ENCODE measurements at places on chromosomes 5 and 9. TPM values are rescaled to one million over a fixed set of nuclear protein-coding genes. Genes with fewer than 3 reads are reported as not detected.

- DNase-seq = no peak
Observed at GRCh38 chr5:172044631-172045314, 38.3 kb upstream of the FBXW11 start.

- peak; percentile 43 for DNase-seq
Observed at GRCh38 chr5:59798862-59799667, 94.5 kb downstream of the PDE4D start.

GRCh38 chr5:174897281-174897950 is 173.0 kb downstream of the MSX2 start:
- DNase-seq = no peak

DNA sequence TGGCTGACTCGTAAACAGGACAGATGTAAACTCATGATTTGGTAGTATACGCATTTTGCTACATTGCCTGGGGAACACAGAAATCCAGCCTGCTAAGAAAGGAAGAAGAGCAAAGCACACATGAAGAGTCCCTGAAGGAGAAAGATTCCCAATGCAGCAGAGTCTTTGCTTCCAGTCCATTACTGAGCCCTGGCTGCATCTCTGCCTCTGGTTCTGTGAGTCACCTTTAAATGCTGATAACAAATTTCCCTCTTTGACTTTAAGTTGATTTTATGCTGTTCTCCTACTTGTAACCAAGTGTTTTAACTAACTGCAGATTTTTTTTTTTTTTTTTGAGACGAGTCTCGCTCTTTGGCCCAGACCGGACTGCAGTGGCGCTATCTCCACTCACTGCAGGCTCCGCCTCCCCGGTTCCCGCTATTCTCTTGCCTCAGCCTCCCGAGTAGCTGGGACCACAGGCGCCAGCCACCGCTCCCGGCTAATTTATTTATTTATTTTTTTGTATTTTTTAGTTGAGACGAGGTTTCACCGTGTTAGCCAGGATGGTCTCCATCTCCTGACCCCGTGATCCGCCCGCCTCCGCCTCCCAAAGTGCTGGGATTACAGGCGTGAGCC is 8.5 kb upstream of the PRXL2C start:
- DNase-seq = no peak

GRCh38 chr5:107268241-107268640 is 402.5 kb downstream of the EFNA5 start:
- no peak for DNase-seq

DNA sequence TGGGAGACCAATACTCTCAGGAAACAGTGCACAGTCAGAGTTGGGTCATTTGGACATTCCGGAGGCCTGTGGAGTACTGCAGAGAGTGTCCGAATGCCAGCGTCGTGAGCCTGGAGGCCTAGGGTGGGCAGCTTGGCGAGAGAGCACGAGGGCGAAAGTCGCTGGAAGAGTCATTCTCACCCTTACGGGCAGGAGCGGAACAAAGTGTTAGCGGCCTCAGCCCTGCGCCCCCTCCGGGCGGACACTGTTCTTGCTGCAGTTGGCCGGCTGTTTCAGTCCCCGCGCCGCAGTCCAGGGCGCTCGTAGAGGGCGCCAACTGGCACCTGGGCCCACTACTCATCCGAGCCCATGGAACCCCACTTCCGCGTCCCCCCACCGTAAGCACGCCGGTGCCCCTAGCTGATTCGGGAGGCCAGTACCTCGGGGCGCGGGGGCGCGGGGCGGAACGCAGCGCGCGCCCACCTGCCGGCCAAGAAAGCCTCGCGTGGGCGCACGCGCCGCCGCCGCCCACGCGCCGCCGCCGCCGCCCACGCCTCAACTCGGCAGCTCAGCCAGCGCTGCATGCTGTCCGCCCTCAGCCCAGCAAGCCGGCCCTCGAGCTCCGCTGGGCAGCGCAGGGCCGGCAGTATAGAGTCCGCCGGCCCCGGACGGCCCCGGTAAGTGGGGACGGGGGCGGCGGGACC is 99.7 kb upstream of the CCL21 start:
- no peak for DNase-seq

DNA sequence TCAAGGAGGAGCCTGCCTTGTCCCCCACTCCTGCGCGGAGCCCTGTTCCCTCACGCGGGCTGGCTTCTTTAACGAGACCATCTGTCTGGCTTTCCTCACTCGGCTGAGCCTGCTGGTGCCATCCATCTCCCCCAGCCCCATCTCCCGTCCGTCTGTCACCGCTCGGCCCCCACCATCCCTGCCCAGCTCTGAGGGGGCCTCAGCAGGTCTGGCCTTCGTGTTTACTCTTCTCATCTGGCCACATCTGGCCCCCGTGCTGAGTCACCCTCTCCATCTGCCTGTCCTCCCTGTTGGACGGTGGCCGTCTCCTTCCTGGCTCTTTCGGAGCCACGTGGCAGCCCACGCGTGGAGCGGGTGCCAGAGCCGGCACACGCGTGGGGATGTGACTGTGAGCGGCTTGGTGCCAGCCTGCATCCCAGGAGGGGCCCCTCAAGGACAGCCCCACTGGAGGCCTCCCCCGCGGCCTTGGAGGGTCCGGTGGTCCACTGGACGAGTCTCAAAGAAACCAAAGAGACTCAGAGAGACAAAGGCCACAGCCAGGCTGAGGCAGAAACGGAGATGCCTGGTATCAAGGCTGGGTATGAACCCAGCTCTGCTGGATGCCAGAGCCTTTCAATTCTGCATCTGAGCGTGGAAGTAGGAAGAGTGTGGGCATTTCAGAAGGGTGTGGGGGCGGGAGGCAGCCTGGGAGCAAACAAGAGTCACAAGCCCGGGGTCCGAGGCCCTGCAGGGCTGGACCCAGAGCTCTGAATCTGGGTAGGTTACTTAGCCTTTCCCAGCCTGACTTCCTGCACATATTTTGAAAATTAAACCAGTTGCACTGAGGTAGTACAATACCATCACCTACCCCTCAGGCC is 76.7 kb upstream of the UNC5A start:
- no peak for DNase-seq

GRCh38 chr9:136172412-136173079 is 32.4 kb downstream of the LHX3 start:
- no peak for DNase-seq

DNA sequence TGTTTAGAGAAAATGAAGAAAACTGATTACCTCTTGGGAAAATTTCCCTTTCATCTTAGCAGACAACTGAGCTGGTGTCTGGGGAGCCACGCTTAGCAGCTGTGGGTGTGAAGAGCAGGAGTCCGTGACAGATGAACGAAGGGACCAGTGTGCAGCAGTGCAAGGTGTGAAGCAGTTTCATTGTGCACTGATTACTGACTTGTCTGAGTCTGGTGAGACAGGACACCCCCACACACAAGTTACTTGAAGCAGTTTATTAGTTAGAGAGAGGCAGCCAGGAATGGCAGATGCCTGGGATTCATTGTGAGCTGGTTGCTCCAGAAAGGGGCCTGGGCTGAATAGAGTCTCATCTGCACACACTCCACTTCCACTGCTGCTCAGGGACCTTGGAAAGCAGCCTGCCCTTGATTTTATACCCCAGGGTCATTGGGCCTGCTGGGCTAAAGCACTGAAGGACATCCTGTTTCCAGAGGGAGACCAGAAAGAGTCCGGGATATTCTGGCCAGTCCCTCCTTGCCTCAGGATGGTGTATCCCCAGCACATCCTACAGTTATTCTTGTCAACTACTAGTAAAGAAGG is 47.4 kb downstream of the FBXL7 start:
- DNase-seq = no peak

DNA sequence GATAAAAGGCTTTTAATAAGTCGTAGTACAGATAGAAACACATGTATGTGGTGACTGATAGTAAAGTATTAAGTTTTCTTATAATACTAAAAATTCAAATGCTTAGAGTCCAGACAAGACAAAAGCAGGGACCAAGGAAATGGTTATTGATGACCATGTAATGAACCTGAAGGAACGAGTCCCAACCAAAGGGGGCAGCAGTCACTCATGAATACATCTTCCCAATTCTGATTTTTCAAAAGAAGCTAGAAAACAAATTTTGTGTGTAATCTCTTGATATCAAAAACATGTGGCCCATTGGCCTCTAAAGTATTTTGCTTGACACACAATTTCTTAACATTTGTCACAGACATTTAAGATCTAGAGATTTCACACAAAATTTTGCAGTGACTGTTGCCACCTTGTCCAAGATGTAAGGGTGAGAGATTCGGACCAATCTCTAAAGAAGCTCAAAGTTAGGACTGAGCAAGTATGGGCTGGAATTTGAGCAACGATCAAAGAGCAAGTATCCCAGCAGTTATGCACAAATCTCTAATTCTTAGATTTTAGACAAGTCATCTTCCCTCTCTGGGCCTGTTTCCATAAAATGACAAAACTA is 66.8 kb downstream of the ARL15 start:
- DNase-seq = peak; percentile 75

- DNase-seq = no peak
Observed at GRCh38 chr5:6361101-6361500, 17.2 kb downstream of the MED10 start.

DNA sequence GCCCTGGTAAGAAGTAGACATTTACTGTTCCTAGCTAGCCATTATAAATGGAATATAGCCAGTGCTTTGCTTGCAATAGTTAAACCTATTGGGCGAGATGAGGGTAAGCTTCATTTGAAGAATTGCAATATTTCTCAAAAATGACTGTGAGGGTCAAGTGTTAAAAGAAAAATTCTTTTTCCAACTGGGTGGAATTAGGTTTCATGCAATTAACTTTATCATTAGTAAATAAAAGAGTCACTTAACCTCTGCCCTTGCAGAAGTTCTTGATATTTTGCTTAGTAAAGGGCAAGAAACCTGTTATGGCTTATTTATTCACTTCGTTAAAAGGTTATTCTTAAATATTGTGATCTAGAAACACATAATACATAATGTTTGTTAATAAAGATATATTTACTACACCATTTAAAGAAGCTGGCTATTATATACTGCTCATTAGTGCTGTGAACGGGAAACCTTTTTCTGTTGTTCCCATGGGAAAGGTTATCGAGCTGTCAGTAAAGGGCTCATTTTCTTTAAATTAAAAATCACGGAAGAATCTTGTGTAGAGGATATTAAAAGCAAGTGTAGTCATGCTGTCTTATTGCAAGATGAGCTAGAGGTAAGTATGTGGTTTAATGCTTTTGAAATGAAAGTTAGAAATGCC is 370.5 kb downstream of the CSNK1G3 start:
- DNase-seq = no peak

DNA sequence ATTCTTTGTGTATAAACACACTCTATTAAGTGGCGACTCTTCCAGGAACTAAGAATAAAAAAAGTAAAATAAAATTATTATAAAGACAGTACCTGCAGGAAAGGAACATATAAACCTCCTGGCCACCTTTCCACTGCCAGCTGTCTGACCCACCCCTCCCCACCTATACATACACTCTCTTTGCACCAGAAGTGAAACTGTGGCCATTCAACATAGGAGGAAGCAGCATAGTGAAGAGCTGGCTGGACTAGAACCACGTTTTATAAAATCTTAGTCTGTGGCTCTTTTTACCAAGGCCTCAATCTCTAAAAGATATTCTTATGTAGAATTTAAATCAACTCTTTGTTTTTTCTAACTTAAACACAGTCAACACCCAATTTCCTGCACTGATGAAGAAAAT is 289.6 kb downstream of the GABRB2 start:
- no peak for DNase-seq

DNA sequence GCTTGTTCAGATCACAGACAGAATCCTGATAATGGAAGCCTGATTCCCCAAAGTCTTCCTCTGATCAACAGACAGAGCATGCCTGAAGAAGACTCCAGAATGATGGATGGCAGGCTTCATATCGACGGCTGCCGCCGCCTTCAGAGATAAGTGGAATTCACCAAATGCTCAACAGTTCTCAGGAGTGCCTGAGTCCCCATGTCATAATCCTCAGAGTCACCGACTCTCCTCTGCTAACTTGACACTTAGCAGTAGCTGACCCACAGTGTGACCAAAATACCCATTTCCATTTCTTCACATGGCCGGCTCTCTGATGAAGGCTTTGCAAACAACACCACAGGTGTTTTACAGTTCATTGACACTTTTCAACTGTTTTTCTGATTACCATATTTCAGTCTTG is 58.7 kb downstream of the PRDM6 start:
- no peak for DNase-seq

DNA sequence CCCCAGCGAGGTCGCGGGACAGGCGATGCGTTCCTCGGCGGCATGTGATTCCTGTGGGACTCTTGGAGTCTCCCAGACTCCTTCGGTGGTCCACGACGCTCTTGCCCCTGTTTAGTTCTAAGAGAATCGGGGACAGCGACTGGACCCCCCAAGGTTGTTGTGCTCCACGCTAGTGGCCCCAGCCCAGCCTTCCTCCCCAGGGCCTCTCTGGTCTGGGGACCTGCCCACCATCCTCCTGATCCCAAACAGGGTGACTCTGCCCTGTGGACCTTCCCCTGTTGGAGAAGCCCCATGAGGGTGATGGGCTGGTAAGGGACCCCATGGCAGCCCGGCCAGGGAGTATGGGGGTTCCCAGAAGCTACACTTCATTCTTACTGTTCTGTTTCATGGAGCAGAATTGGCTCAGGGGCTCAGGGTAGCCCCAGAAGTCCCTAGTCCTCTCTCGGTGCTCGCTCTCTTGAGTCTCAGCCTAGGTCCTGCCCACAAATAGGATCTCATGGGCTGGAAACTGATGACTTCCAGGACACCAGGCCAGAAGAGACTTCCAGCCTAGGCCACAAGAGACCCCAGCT is 880 bp downstream of the CARD19 start:
- DNase-seq = no peak

DNA sequence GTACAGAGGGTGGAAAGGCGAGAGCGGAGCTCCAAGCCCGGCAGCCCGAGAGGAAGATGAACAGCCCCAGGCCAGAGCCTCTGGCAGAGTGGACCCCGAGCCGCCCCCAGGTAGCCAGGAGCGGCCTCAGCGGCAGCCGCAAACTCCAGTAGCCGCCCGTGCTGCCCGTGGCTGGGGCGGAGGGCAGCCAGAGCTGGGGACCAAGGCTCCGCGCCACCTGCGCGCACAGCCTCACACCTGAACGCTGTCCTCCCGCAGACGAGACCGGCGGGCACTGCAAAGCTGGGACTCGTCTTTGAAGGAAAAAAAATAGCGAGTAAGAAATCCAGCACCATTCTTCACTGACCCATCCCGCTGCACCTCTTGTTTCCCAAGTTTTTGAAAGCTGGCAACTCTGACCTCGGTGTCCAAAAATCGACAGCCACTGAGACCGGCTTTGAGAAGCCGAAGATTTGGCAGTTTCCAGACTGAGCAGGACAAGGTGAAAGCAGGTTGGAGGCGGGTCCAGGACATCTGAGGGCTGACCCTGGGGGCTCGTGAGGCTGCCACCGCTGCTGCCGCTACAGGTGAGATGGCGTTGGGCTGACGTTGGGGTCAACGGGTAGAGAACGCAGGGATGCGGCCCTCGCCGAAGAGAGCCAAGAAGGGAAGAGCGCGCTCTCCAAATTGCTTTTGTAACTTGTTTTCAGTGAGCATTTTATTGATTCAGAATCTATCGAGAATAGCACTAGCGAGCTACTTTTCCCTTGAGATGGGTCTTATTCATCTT is at the start of gene PTGER4:
PTGER4 (plus strand) TSS at position 3 of the 769 bp plus-strand sequence. CDS start 1,079 bp downstream, outside the sequence.
- no peak for DNase-seq

SPOCK1 gene
- 6.8 TPM for polyA plus RNA-seq

ADAMTS19 gene
- 11.2 TPM for polyA plus RNA-seq

GCNT4 gene
- 0.05 TPM for polyA plus RNA-seq

IGIP gene
- polyA plus RNA-seq = 4.6 TPM

EFNA5 gene
- polyA plus RNA-seq = 3.0 TPM

GFPT2 gene
- polyA plus RNA-seq = 9.4 TPM

PCDHGA3 gene
- 1.6 TPM for polyA plus RNA-seq

MRNIP gene
- polyA plus RNA-seq = 23.5 TPM

TRIP13 gene
- polyA plus RNA-seq = 8.4 TPM
